ENCODE measurements at places on chromosomes 3 and 15. TPM values are rescaled to one million over a fixed set of nuclear protein-coding genes. Genes with fewer than 3 reads are reported as not detected.

DNA sequence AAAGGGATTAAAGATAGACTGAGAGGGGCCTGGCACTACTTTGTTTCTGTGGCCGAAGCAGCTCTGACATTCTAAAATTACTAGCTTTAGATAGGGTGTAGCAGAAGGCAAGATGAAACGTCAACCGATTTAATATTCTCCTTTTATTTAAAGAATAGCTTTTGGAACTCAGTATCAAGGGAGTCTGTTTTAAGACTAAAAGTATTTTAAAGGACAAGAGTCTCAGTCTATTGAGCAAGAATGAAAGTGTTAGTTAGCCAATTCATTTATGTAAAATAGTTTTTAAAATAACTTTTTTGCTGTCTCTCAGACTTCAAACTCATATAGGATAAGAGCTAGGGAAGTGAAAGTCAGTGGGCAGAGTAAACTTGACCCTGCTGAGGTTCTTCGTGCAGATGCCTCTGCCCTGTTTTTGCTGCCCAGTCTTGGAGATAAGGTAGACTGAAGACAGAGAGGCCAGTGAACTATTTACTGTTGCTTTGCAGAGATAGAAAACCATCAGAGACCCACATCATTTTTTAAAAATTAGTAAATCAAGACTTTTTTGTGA, 1090.9 kb downstream of the ROBO2 start:
- no peak for DNase-seq

The PDZRN3 gene
- total RNA-seq = 21.9 TPM

The RHCG gene
- not detected for total RNA-seq

- DNase-seq = peak; percentile 19
Measured at GRCh38 chr3:192409838-192410683, 317.3 kb downstream of the FGF12 start.

GRCh38 chr3:50559702-50560101, 7.8 kb downstream of the C3orf18 start:
- no peak for DNase-seq

- DNase-seq = no peak
Measured at GRCh38 chr3:71532639-71533395, 50.7 kb downstream of the FOXP1 start.

The ITIH3 gene
- total RNA-seq = not detected

All from glutamatergic neuron (in vitro differentiated cells).